Uterine smooth muscle cell (primary cell): ENCODE measurements at places on chromosomes 7 and 10. TPM values are rescaled to one million over a fixed set of nuclear protein-coding genes. Genes with fewer than 3 reads are reported as not detected.

ADAM8 gene
- total RNA-seq = 8.1 and 11.0 TPM in 2 replicates

IQUB gene
- 0.50 and 0.55 TPM in 2 replicates for total RNA-seq

HOXA1 gene
- under 0.01 and 0.11 TPM in 2 replicates for total RNA-seq

NUB1 gene
- total RNA-seq = 48.4 and 51.2 TPM in 2 replicates

IDI2 gene
- total RNA-seq = not detected in 2 replicates

GLI3 gene
- 3.4 and 3.5 TPM in 2 replicates for total RNA-seq
